C1 segment of cervical spinal cord (tissue), 14 donors: ENCODE measurements at places on chromosomes 6 and 20.

DNA sequence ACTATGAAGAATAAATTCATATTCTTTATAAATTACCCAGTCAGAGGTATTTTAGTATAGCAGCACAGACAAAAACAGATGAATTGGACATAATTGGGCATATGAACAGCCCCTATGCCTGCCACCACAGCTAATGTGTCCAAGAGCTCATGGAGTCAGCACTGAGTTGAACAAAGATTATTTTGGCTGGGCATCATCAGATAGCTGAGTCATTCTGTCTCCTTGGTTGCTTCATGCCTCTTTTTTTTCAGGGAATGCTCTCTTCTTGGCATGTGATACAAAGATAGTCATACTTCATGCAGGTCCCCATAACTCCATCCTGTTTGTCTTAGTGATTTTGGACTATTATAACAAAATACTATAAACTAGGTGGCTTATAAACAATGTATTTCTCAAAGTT is 275.6 kb downstream of the TENT5A start:
- no peak for DNase-seq

DNA sequence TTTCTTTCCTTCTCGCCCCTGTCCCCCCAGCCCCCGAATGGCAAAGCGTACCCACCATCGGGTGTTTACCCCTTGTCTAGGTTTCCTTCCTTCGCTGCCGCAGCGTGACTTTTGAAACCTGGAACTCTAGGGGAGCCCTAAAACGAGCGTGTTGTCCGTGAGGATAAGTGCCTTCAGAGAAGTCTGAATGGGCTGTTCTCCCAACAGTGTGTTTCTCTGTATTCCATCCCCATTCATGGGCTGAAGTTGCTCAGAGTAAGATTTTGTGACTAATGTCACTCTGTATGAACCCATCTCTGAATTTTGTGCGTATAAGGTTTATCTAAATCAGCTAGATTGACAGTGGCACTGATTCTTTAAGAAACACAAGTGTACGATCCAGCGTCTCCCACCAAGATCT is 949 bp downstream of the MACROD2 start:
- DNase-seq: no peak

GRCh38 chr6:142794424-142794823 is 150.6 kb downstream of the HIVEP2 start:
- no peak for DNase-seq

DNA sequence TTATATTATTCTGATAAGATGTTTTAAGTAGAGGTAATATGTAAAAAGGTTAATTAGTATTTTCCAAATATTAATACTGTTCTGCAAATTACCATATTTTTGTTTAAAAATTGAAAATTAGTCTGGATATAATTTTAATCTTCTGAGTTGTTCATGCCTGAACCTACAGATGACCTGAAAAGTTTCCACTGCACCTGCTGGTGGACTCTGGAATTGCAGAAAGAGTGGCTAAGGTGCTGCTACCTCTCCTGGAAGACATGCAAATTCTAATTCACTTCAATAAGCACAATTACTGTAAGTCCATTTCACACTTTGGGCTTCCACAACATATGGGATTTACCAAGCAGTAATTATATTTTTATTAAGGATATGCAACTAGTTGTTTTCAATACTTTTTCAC is 77.7 kb upstream of the OLIG3 start:
- DNase-seq: no peak

DNA sequence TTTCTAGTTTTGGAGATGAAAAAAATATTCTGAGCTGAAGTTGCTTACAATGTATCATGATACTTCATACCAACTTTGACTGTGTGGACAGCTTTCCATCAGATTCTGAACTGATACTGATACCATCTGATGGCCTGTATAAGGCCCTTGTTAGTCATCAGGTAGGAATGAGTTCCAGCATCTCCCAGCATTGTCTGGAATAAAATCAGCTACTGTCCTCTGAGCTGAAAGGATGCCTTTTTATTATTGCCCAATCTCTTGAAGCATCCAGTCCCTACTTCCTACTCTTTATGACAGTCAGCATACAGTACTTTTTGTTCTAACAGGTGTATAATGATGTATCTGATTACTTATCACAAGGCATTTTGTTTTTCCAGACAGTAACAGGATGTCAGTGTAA is 70.6 kb upstream of the EYA4 start:
- no peak for DNase-seq

DNA sequence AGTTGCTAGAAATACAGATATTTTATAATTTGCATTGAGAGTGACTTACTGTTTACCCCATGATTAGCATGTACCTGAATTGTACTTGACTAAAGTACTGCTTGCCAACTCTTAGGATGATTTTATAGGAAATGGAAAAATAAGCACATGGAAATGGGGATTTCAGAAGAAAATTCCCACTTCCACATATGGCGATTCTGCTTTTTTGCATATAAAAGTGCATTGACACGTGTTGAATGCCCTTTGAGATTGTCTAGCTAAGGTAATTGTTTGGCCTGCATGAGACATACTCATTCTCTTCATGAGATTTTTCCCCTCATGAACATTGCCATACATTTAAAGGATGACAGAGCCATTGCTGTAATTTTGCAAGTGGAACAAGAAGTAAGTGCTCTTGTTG is 10.1 kb downstream of the TAB2 start:
- DNase-seq: no peak

DNA sequence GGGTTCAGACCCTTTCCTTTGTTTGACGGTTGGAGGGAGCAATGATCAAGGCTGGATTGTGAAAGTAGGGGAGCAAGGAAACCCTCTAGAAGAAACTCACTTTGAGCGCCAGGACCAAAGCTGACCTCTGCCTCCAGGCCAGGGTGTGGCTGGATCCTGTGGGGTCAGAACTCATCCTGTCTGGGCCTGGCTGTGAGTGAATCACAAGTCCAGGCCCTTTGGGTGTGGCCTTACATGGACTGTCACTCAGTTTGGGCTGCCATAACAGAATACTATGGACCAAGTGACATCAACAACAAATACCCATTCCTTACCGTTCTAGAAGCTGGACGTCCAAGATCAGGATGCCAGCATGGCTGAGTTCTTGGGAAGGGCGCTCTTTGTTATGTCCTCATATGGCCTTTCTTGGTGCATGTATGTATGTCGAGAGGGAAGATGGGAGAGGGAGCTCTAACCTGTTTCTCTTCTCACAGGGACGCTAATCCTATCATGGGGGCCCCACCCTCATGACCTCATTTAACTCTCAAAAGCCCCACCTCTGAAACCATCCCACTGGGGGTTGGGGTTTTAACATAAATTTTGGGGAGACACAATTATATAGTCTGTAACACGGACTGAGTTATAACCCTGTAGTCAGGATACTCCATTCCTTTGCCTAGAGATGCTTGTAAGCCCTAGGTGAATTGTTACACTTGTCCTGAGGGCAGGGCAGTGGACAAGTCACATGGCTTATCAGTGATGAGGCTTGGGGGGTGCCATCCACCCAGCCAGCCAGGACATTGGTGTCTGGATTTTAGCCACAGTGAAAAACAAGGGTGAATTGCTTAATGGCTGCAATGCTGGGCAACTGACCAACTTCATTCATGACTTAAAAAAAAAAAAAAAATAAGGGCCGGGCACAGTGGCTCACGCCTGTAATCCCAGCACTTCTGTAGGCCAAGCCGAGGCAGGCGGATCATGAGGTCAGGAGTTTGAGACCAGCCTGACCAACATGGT is 80.0 kb downstream of the TRMT11 start:
- DNase-seq: no peak

DNA sequence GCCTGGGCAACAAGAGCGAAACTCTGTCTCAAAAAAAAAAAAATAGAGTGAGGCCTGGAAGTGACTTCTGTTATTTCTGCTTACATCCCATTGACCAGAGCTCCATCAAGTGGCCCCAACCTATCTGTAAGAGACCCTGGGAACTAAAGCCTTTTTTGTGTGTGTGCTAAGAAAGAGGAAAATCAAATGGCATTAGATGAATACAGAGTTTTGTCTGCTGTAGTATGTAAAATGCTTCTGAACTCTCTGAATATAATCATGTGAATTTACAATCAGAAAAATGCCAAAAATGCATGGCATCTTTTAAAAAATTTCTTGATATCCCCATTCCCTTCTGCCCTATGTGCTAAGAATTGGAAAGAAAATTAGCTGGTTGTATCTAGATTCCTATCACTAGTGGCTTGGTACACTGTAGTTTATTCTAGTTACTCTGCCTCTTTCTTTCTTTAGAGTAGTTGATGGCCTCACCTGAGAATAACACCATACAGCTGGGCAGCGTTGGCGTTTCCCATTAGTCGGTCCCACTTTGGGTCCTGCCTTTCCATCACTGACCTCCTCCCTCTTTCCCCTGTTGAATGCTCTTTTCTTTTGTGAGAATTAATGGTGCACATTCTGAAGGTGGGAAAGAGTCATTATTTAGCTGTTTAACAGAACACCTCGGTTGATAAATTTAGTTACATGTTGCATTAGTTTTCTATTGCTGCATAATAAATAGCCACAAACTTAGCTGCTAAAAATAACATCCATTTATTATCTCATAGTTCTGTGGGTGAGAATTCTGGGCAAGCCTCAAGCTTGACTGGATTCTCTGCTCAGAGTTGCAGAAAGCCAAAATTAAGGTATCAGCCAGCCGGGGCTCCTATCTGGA is 38.2 kb downstream of the SAMD5 start:
- DNase-seq: no peak

DNA sequence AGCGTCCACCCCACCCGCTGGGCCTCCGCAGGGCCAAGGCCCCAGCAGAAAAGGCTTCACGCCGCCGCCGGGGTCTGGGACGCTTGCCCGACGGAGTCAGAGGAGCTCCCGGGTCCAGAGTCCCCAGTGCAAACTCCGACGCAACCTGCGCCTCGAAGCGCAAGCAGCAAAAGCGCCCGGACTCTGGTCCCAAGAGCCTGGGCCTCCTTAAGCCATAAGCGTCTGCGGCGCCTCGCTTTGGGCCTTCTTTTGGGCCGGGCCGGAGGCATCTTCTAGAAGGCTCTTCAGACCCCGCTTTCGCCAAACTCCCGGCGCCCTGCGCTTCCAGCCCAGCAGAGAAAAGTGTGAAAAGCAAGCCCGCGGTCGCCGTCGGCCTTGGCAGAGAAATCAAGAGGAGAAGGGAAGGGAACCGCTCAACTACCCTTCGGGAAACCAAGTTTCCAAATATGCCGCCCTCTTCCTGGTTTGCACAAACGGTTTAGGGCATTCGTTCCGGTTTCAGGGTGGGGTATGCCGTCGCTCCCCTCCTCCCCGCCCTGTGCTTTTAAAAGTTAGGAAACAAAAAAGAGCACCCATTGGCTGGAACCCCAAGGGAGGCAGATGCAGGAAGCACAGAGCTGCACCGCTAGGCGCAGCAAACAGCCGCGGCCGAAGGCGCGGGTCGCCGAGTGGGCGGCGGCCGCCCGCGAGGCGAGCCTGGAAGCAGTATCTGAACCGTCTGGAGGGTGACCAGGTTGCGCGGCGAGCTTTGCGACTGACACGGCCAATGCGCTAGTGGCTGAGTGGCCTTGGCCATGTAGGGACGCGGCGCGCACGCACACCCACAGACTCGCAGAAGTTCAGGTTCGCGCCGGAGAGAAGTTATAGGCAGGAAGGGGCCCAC is 1.2 kb downstream of the TBX18 start:
- DNase-seq: no peak

GRCh38 chr20:18662279-18663040 is 74.6 kb downstream of the DTD1 start:
- no peak for DNase-seq

DNA sequence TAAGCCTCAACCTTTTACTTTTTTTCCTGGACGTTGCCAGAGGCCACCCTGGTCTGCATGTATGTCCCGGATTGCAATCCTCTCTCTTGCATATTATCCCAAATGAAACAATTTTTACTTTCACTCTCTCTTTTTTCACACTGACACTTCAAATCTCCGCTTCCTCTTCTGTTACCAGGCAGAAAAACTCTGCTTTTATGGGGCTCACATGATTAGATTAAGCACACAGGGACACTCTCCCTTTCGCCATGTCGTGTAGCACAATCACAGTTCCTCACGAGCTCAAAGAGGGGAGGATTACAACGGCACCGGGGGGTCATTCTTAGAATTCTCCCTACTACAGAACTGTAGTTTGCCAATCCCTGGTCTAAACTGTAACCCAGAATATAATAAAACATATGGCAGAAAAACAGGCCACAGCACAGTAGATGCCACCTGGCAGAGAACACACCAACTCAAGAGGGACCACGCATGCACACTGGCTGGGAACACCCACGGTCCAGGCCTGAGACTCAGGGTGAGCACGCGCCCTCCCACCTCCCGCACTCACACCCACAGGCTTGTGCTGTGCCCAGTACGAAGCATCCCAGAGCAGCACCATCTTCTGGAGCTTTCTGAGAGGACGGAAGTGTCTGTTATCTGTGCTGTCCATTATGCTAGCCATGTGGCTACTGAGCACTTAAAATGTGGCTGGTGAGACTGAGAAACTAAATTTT is 288.7 kb downstream of the KIF16B start:
- no peak for DNase-seq

DNA sequence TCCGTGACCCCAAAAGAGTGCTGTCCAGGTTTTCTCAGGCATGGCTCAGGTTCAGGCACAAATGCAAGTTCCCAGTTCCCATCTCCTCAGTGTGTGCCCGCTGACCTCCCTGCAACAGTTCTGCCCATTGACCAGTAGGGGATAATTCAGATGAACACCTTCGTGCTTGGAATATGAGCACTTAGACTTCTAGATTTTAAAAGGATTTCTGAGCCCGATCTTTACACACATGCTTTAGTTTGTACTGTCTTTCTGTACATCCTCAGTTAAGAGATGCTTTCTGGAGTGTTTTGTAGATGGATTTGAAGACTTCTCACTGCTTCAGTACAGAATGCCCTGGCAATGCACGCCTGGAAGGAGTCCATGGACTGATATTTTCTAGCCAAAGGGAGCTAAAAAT is 239.6 kb upstream of the PLCB4 start:
- DNase-seq: peak; percentile 1

DNA sequence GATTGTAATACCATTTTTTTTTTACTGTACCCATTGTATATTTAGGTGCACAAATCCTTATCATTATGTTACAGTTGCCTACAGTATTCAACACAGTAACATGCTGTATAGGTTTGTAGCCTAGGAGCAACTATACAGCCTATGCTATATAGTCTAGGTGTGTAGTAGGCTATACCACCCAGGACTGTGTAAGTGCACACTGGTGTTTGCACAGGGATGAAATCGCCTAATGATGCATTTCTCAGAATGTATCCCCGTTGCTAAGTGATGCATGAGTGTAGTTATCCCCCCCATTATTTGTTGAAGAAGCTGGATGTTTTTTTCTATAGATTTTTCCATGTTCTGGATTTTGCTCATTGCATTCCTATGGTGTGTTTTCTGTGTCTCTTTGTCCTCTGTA is 12.9 kb downstream of the RALY start:
- DNase-seq: no peak

- no peak for DNase-seq
Observed at GRCh38 chr6:118895859-118896258, 1.9 kb downstream of the ASF1A start.

- no peak for DNase-seq
Observed at GRCh38 chr6:90251295-90251992, 45.2 kb downstream of the BACH2 start.
